Activated CD4-positive, alpha-beta memory T cell treated with anti-CD3 and anti-CD28 coated beads, Interleukin-2, amount 10 ng/mL, durations not matched to agents 7 days and 5 days (primary cell): ENCODE measurements at places on chromosomes 12 and 14. TPM values are rescaled to one million over a fixed set of nuclear protein-coding genes. Genes with fewer than 3 reads are reported as not detected.

DNA sequence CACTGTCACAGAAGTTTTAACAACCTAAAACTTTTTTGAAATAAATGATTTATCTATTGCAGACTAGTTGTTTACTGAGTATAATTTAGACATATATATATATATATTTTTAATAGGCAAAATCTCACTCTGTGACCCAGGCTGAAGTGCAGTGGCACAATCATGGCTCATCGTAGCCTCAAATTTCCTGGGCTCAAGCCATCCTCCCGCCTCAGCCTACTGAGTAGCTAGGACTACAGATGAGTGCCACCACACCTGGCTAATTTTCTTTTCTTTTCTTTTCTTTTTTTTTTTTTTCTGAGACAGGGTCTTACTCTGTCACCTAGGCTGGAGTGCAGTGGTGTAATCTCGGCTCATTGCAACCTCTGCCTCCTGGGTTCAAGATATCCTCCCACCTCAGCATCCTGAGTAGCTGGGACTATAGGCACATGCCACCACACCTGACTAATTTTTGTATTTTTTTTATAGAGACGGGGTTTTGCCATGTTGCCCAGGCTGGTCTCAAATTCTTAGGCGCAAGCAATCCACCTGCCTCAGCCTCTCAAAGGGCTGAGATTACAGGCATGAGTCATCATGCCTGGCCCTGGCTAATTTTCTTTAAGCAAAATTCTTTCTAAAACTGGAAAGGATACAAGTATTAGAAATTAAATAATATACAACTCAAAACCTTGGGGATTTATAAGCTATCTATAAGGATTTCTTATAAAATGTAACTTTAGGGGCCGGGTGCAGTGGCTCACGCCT, 23.1 kb downstream of the EEA1 start:
- H3K27ac ChIP-seq = no peak overlapping the region
- H3K27me3 ChIP-seq = no peaks in the 10 kb centered on the region
- H3K4me3 ChIP-seq = no peak overlapping the region

OTUB2 gene
- total RNA-seq = 7.9 TPM

- no peak overlapping the region for H3K4me3 ChIP-seq
- H3K27me3 ChIP-seq = peaks cover 17% of the 10 kb centered on the region
- no peaks in the 10 kb centered on the region for H3K36me3 ChIP-seq
These were observed 3.5 kb downstream of the AICDA start for GRCh38 chr12:8609061-8609570.

DNA sequence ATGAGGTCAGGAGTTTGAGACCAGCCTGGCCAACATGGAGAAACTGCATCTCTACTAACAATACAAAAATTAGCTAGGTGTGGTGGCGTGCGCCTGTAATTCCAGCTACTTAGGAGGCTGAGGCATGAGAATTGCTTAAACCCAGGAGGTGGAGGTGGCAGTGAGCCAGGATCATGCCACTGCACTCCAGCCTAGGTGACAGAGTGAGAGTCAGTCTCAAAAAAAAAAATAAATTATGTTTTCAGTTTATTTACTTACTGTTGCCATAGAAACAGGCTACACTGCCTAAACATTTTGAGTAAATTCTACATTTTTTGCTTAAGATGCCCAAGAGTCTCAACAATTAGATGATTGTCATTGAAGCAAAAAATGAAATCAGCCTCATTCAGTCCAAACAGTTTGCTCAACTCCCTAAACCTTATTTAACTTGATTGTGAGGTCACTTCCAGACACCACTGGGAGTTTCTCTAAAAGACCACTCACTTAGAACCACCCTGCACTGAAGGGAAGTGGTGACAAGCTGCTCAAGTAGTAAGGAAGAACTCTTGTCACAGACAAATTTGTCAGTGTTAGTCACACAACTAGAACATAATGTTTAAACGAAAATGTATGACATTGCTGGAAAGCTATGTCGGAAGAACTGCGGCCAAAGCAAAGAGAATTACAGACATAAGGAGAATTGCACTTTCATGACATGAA, 9.8 kb upstream of the GNPNAT1 start:
- H3K27me3 ChIP-seq = peaks cover 10% of the 10 kb centered on the region
- peaks cover 5% of the 10 kb centered on the region for H3K4me1 ChIP-seq
- H3K36me3 ChIP-seq = peaks cover 6% of the 10 kb centered on the region
- no peak for DNase-seq
